ENCODE measurements at places on chromosomes 3 and 15. TPM values are rescaled to one million over a fixed set of nuclear protein-coding genes. Genes with fewer than 3 reads are reported as not detected.
A peak's percentile ranks its signal among the peaks of the same experiment; 100 is the strongest.

Gene MELTF
- total RNA-seq, result 2.9 TPM

Gene CEMIP
- 17.5 TPM for total RNA-seq

Gene ISLR
- 1.0 TPM for total RNA-seq

Gene GOLGA6A
- 0.29 TPM for total RNA-seq

Gene ABCF3
- total RNA-seq, result 33.9 TPM

Gene ST8SIA2
- 14.4 TPM for total RNA-seq

Gene CHRD
- 5.1 TPM for total RNA-seq

Gene GPR160
- total RNA-seq, result 1.6 TPM

Gene PYGO1
- total RNA-seq, result 29.4 TPM

Gene PTH1R
- total RNA-seq, result 0.88 TPM

Gene C3orf20
- 0.11 TPM for total RNA-seq

Gene AP3B2
- total RNA-seq, result 1.2 TPM

Gene KCNAB1
- total RNA-seq, result 4.8 TPM

Gene CDCP1
- total RNA-seq, result 0.31 TPM

Gene TERC
- 17.2 TPM for total RNA-seq

Gene ARL8B
- total RNA-seq, result 32.4 TPM

- no peak for ATAC-seq
Observed at GRCh38 chr3:120449251-120449650, 1.5 kb downstream of the FSTL1 start.

DNA sequence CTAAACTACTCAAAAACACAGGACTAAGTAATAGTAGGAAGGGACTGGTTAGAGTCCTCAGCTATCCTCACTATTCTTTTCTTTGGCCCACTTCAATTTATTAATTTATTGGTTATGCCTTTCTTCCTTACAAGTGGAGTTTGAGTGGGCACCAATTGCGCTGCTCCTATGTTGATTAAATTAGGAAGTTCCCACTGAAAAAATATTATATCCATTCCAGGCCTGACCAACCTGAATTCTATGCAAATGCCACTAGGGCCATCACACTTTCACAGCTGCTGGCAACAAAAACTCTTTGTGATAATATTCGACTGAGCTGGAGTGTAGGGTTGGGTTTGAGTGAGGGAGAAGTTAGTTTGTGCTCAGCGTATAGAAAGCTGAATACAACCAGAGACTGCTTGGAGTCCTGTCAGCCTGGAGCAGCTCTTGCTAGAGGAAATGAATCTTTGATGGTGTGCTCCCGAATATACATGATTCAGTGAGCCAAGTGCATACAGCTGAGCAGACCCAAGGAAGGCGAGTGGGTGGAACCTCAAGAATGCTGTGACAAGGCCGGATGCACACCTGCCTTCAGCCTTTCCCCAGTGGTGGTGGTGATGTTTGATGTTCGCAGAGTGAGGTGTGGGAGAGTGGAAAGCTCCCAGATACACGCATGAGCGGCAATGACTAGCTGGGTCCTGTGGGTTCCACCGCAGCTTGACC, 1.5 kb downstream of the ARHGEF3 start:
- ATAC-seq, result peak; percentile 9

DNA sequence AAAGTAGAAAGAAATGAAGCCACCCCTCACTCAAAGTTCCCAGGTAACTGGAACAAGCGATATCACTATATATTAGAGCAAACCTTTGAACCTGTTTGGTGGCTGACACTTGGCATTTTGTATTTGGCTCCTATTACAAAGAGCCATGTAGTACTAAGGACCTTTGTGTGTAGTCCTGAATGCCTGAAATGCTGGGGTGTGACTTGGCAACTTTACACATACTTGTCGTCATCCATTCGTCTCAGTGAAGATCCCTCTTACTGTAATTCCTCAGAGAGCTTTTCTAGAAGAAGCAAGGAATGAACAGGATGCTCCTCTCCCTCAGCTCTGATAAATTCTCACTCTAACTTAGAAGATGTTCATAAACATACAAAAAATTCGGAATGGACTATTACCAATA, 216.1 kb upstream of the CDIN1 start:
- ATAC-seq, result no peak

DNA sequence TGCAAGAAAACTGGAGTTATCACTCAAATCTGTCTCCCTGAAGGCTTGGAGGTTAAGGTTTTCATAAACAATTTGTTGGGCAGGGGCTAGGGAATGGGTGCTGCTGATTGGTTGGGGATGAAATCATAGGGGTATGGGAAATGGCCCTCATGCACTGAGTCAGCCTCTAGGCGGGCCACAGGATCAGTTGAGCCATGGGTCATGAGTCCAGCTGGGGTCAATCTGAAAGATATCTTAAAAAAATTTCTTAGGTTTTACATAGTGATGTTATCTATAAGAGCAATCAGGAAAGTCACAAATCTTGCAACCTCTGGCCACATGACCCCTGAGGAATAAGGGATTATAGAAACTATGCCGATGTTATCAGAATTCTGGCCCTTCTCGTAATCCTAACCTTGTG, 491.7 kb downstream of the ZIC1 start:
- ATAC-seq, result no peak

GRCh38 chr3:89467898-89468363, 360.5 kb downstream of the EPHA3 start:
- peak; percentile 41 for ATAC-seq

GRCh38 chr3:194497799-194498575, 11.2 kb upstream of the ATP13A3 start:
- ATAC-seq, result peak; percentile 48

GRCh38 chr3:45657853-45658252, 31.3 kb upstream of the SACM1L start:
- no peak for ATAC-seq

GRCh38 chr3:124995460-124995994, 60.3 kb downstream of the HEG1 start:
- ATAC-seq, result peak; percentile 89

- ATAC-seq, result no peak
Observed at GRCh38 chr3:87218560-87218959, 8.5 kb upstream of the CHMP2B start.

- no peak for ATAC-seq
Observed at GRCh38 chr3:32297366-32297765, 58.9 kb downstream of the CMTM8 start.

- no peak for ATAC-seq
Observed at GRCh38 chr3:133914839-133915600, 19.3 kb upstream of the RAB6B start.

DNA sequence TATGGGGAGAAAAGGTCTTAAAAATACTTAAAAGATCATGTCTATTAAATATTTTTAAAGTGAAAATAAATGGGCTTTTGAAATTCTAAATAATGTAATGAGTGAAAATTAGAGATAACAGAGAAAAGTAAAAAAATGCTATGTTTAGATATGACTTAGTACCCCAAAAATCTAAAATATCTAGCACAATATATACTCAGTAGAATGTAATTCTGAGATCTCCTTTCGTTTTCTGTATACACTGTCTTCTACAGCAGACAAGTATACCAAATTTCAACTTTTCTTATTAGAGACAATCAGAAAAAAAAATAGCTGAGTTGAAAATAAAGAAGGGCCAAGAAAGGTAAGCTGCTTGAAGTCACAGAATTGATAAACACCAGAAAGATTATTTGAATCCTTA, 140.8 kb downstream of the ADAM10 start:
- no peak for ATAC-seq

DNA sequence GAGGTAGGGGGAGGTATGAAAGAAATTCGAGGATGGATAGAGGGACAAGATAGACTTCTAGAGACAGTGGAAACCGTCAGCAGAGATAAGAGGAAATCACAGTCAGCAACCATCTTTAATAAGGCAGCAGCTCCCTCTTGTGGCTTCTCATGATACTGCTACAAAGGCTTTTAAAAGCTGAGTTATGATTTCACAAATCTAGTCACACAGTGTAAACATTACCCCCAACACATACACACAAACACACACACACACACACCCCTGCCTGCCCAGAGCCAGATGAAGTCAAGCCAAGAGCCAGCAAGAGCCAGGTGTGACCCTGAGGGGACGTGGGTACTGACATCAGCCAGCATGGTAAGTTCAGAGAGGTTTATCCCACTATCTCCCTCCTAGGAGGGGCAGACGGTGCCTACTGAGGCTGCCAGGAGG, 18.9 kb upstream of the TGM5 start:
- ATAC-seq, result peak; percentile 65

- no peak for ATAC-seq
Observed at GRCh38 chr3:186640473-186640818, 247 bp downstream of the FETUB start.

GRCh38 chr15:48924528-48925393, 39.0 kb downstream of the SHC4 start:
- ATAC-seq, result no peak

GRCh38 chr15:61146931-61147230, 82.2 kb downstream of the RORA start:
- no peak for ATAC-seq

GRCh38 chr3:14126887-14127505, 2.1 kb downstream of the TMEM43 start:
- no peak for ATAC-seq

DNA sequence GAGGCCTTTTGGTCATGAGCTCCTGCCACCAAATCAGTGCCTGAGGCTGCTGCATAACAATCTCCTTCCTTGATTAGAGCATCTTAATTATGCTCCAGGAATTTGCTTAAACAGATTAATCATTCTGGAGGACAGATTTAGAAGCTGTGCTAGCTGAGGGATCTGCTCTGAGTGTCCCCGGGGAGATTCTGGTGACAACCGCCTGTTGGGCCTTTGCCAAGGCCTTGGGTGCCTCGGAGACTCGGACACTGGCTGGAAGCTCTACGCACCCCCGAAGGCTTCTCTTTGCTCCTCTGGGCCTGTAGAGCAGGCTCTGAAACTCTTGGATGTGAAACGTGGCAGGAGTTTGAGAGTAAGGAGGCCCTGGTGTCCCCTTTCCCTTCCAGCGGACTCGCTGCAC, 264.1 kb downstream of the CD47 start:
- no peak for ATAC-seq

DNA sequence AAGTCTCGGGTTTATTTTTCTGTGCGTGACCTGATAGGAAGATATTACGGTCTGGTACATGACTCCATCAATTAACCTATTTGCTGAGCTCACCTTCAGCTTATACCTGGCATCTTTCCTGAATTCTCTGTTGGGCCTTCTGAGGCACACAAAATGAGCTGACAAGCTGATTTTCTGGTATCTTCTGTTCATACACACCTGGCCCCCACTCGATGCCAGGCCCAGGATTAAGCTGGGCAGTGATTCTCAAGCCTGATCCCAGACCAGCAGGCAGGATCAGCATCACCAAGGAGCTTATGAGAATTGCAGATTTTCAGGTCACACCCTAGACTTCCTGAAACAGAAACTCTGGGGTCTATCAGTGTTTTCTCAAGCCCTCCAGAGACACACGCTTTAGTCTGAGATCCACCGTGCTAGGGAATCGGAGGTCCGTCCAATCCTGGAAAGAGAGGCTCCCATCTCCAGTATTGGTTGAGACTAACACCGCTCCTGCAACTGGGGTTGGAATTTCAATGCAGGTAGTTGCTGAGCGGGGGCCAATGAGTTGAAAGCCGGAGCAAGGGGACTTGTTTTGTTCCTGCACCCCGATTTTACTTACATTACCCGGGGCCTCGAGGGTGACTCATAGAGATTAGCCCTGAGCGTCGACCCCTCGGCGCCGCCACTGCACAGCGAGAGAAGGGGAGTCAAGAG, 636 bp upstream of the EIF1B start:
- ATAC-seq, result peak; percentile 27

DNA sequence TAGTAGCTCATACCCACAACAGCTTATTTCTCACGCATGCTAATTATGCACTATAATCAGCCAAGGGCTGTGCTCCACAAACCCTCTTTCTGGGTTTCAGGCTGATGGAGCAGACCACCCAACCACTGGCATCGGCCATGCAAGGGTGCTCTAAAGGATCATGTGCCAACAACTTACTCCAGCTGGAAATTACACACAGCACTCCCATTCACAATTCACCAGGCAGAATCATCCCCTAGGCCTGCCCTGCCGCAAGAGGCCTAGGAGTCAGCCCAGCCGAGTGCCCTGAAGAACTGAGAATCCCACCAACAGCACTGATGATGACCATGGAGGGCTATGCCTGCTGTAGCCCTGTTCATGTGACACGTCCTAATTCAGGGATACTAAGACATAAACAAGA, 216.2 kb upstream of the CHRNA7 start:
- no peak for ATAC-seq

DNA sequence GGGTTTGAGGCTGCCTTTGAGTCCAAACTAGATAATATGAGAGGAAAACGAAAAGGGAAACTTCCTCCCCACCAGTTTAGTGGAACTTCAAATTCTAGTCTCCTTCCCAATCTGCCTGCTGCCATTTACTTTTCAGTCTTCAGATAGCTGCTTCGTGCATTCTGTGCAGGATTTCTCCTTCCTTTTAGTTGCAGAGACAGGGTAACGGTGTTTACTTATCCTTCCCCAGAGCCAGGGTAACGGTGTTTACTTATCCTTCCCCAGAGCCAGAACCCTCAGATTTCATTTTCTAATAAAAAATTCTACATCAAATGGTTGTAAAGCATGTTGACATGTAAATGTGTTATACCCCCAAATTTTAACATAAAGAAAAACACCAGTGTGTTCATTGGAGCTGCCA, 282.6 kb downstream of the VPS13C start:
- no peak for ATAC-seq

DNA sequence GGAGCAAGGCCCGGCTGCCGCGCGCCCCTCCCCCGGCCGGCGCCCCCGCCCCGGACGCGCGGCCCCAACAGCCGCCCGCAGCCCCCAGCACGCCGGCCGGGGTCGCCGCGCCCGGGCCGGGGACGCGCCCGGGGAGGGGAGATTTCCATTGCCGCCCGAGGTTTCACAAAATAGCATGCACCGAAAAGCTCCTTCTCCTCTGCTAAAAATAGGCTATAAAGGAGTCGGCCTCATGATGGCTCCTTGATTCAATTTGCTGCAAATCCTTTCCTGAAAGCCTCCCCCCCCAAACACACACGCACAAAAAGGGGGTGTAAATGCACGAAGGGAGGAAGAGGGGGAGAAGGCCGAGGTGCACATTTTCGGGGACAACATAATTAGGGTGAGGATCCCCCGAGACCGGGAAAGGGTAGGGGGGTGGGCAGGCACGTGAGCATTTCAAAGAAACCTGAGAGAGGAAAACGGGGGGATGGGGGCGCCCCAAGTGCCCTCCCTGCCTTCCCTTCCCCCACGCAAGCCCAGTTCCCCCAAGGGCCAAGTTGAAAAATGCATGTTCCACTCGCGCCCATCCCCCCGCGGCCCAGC, 734 bp downstream of the TBL1XR1 start:
- ATAC-seq, result no peak

- ATAC-seq, result no peak
Observed at GRCh38 chr3:98811048-98811447, 47.9 kb downstream of the ST3GAL6 start.

- ATAC-seq, result peak; percentile 95
Observed at GRCh38 chr15:85730001-85730820, 64.5 kb downstream of the KLHL25 start.

GRCh38 chr3:197736010-197736490, 654 bp downstream of the RUBCN start:
- ATAC-seq, result no peak

DNA sequence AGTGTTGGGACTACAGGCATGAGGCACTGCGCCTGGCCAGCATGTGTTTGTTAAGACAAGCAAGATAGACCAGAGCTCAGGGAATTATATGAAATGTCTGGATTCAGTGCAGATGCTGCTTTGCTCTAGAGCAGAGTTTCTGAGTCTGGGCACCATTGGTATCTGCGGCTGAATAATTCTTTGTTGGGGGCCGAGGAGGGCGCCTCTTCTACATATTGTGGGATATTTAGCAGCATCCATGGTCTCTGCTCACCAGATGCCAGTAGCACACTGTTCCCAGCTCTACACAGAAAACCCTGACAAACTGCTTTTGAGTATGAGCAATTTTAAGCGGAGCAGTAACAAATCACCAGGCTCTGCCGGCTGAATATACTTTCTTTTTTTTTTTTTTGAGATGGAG, 3.6 kb upstream of the LDHAL6B start:
- no peak for ATAC-seq

GRCh38 chr3:10354361-10355015, 33.6 kb upstream of the SEC13 start:
- ATAC-seq, result no peak
